ENCODE measurements at places on chromosomes 7 and 10. TPM values are rescaled to one million over a fixed set of nuclear protein-coding genes. Genes with fewer than 3 reads are reported as not detected.

DNA sequence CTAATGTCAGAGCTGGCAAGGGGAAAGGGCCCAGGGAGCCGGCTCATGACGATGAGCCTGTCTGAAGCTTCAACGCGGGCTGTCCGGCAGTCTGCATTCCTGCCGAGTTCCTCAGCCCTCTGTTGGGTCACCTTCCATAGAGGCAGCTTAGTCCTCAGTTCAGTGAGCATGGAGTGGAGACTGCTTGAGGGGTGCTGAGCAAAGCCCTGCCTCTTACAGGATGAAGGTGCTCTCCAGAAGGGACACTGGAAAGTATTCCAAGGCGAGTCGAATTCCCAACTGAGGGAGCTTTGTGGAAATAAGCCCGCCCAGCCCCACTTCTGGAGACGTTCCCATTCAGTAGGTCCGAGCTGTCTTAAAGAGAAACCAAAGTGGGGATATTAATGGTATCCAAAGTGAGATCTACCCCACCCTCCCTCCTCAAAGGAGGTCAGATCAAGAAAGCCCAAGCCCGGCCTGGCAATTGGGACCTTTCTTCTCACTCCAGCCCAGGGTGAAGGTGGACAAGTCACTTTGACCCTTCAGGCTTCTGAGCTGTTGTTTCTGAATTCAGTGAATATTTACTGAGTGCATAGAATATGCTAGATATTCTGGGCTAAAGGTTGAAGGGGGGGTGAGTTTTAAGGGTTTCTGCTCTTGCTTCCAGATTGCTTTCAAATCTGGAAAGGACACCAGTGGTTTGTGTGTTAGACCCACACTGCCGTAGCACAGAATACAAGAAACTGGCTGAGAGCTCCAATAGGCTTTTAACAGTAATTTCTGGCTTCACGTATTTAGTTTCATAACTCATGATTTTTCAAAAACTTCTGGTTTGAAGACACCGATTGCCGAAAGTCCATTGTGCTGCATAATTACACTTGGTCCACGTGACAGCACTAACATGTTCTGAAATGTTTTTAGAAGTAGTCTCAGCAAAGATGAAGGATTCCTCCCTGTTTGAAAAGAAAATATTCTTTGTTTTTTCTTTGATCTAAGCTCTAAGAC lies 3.5 kb downstream of the EGFR start:
- H3K27ac ChIP-seq = no peak overlapping the region
- H3K4me1 ChIP-seq = peaks cover 24% of the 10 kb centered on the region
- no peak overlapping the region for H3K4me3 ChIP-seq
- H3K36me3 ChIP-seq = peaks cover 47% of the 10 kb centered on the region
- no peaks in the 10 kb centered on the region for H3K27me3 ChIP-seq
- no peak for DNase-seq

DNA sequence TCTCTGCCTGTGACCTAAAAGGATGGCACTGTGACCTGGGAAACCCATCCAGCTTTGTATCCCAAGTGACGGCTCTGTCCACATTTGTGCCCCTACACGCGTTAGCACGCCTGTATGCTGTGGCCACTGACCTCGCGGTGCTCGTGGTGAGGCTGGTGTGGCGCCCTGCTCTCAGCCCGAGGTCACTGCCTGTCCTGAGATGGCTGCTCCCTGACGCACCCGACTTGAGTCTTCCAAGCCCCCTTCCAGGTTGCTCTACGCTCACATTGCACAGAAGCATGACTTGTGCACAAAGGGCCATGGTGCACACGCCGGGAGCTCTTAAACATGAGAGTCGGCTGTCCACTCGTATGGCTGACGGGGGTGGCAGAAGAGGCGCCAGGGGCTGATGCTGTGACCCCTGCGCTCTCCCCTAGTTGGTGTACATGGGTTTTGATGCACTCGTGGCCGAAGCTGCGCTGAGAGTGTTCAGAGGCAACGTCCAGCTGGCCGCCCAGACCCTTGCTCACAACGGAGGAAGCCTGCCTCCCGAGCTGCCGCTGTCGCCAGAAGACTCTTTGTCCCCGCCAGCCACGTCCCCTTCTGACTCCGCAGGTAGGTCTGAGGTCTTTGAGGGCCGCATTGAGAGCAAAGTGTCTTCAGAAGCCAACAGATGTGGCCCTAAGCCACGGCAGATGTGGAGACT lies 33.5 kb downstream of the WDR86 start:
- DNase-seq = no peak
- no peak overlapping the region for H3K4me3 ChIP-seq
- H3K27ac ChIP-seq = no peak overlapping the region
- H3K27me3 ChIP-seq = 0 out of 2 replicates have a peak, but pooled peaks cover 1% of the 10 kb centered on the region
- no peaks in the 10 kb centered on the region for H3K4me1 ChIP-seq
- H3K36me3 ChIP-seq = peaks cover 15% of the 10 kb centered on the region

GRCh38 chr10:65622608-65623007 lies 1303.2 kb upstream of the LRRTM3 start:
- DNase-seq = no peak
- H3K4me1 ChIP-seq = no peaks in the 10 kb centered on the region
- no peak overlapping the region for H3K27ac ChIP-seq
- H3K27me3 ChIP-seq = no peaks in the 10 kb centered on the region
- no peak overlapping the region for H3K4me3 ChIP-seq

DNA sequence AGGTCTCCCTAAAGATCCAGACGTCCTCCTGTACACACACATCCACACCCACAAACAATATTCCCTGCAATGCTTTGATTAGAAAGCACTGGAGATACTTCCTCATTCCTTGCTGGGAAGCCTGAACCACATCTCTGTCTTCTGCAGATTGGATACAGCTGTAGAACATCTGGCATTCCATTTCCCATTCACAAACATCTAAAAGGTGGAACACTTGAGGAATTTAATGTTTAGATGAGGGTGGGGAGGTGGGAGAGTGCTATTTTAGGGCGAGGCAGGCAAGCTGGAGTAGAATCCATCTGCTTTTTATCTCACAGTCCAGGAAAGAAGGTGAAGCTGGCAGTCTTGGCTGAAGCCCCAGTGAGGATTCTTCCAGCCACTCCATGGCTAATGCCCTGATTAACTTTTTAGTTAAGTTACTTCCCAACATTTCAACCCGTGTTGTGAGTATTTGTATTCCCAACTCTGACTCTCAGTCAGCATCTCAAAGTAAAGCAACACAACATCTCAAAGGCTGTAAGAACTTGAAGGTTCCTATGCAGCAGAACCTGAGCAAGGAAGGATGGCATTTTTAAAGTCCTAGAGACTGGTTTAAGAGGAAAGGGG lies 46.1 kb downstream of the CYTH3 start:
- H3K36me3 ChIP-seq = peaks cover 4% of the 10 kb centered on the region
- DNase-seq = peak; percentile 58
- no peaks in the 10 kb centered on the region for H3K27me3 ChIP-seq
- peak overlapping the region; percentile 15 for H3K27ac ChIP-seq

- no peak for DNase-seq
- H3K4me1 ChIP-seq = no peaks in the 10 kb centered on the region
- no peaks in the 10 kb centered on the region for H3K27me3 ChIP-seq
Observed at GRCh38 chr7:112157072-112157471, 49.1 kb downstream of the DOCK4 start.

GRCh38 chr10:132878091-132878729 lies 64.2 kb downstream of the CFAP46 start:
- peaks cover 2% of the 10 kb centered on the region for H3K4me1 ChIP-seq
- H3K27me3 ChIP-seq = peaks cover 47% of the 10 kb centered on the region
- H3K36me3 ChIP-seq = no peaks in the 10 kb centered on the region
- peak; percentile 36 for DNase-seq
- no peak overlapping the region for H3K4me3 ChIP-seq

- DNase-seq = no peak
- 0 out of 2 replicates have a peak, but pooled peaks cover 7% of the 10 kb centered on the region for H3K27me3 ChIP-seq
- no peaks in the 10 kb centered on the region for H3K36me3 ChIP-seq
- H3K4me1 ChIP-seq = no peaks in the 10 kb centered on the region
- H3K4me3 ChIP-seq = no peak overlapping the region
Observed at GRCh38 chr7:121741896-121742295, 131.1 kb upstream of the PTPRZ1 start.

DNA sequence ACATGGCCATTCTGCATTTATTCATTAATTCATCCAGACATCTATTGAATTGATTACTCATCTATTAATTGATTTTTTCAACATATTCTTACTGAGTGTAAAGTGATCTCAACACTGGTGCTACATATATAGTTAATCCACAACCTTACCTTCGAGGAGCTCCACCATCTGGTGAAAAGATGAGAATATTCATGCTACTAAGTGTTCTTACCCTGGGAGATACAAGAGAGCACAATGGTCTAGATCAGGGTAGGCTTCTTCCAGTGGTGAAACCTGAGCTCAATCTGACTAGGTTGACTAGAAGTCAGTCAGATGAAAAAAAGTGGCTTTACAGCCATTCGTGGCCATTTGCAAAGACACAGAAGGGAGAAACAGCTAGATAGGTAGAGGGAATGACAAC lies 507.4 kb downstream of the ANKRD7 start:
- H3K4me3 ChIP-seq = no peak overlapping the region
- no peaks in the 10 kb centered on the region for H3K4me1 ChIP-seq
- no peaks in the 10 kb centered on the region for H3K27me3 ChIP-seq
- H3K36me3 ChIP-seq = no peaks in the 10 kb centered on the region

DNA sequence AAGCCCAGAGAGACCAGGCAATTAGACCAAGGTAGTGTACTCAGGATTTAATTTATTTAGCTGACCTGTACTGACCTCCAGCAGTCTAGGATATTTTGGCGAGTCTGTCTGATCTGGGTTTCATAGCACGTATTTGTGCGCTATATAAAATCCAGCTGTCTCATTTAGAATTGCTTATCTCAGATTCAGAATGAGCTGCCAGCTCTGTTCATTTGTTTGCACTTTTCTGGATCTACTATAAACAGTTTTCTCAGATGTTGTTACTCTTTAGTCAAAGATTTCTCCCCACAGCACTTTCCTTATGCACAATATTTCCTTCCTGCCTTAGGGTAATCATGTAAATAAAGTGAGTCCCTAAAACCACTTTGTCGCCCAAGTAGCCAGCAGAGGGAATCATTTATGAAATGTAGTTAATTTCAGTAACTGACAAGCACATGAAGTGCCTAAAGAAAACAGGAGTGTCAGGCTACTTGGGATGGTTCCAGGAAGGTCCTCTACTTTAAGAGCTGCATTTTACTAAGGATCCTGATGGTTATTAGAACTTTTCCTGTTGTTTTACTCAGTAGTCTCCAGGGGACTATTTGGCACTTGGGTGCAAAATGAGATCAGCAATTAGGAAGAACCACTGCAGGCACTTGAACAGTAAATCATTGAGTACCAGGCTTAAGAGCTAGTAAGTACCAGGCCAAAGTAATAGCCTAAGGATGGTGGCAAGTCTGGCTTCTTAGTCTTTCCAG lies 226.4 kb downstream of the TWIST1 start:
- H3K27ac ChIP-seq = peak overlapping the region; percentile 39
- H3K4me1 ChIP-seq = peaks cover 41% of the 10 kb centered on the region
- no peaks in the 10 kb centered on the region for H3K36me3 ChIP-seq
- no peak overlapping the region for H3K4me3 ChIP-seq

- no peak for DNase-seq
- no peaks in the 10 kb centered on the region for H3K36me3 ChIP-seq
- H3K27ac ChIP-seq = no peak overlapping the region
- no peaks in the 10 kb centered on the region for H3K4me1 ChIP-seq
- H3K4me3 ChIP-seq = no peak overlapping the region
Observed at GRCh38 chr10:37992083-37992482, 15.6 kb upstream of the ZNF25 start.

GRCh38 chr10:22183771-22184461 lies 33.9 kb downstream of the EBLN1 start:
- DNase-seq = no peak
- no peaks in the 10 kb centered on the region for H3K4me1 ChIP-seq
- H3K27me3 ChIP-seq = peaks cover 5% of the 10 kb centered on the region
- H3K27ac ChIP-seq = no peak overlapping the region

- no peaks in the 10 kb centered on the region for H3K27me3 ChIP-seq
- H3K27ac ChIP-seq = no peak overlapping the region
- no peaks in the 10 kb centered on the region for H3K36me3 ChIP-seq
- H3K4me3 ChIP-seq = no peak overlapping the region
Observed at GRCh38 chr10:123634221-123634620, 31.9 kb upstream of the GPR26 start.

DNA sequence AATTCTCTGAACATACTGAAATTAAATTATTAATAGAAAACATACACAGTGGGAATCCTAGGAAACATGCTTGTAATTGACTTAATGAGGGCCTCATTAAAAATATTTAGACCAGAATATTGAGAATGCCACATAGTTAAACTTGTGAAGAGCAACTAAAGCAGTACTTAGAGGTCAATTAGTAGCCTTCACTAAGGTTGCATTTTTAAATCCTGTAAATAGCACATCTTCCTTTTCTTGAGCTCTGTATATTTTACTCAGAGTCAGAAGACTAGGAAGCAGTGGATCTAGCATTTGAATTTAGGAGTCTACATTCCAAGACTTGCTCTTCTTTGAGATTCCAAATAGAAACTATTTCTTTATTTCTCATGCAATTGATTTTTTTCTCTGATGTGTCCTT lies 56.0 kb downstream of the GTF2I start:
- H3K27me3 ChIP-seq = no peaks in the 10 kb centered on the region
- DNase-seq = no peak
- no peak overlapping the region for H3K4me3 ChIP-seq
- peaks cover 91% of the 10 kb centered on the region for H3K36me3 ChIP-seq

LIPM gene
- total RNA-seq = not detected

SEMA3E gene
- total RNA-seq = 0.18 TPM

CNTNAP2 gene
- not detected for total RNA-seq

BMPER gene
- 1.3 TPM for total RNA-seq

FBXL13 gene
- 0.18 TPM for total RNA-seq

C7orf57 gene
- total RNA-seq = 0.34 TPM

FOXI2 gene
- total RNA-seq = not detected

All from SJSA1 (cell line).